ENCODE measurements at places on chromosomes 1 and 21.

GRCh38 chr1:20248971-20249612, 41.6 kb upstream of the VWA5B1 start:
- DNase-seq = no peak

DNA sequence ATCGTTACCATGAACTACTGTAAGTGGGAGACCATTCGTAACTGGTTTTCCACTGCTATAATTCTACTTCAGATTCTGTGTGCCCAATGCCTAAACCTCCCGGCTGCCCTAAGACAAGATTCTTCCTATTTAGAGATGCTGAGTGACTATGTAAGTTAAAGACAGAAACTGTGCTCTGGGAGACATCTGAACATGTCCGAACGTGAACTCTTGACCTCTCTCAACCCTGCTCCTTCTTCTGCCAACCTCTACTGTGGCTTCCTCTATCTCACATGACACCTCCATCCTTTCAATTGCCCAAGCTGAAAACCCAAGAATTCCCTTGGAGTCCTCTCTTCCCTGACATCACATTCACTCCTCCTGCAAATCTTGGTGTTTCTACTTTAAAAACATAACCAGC, 182.9 kb downstream of the AKT3 start:
- no peak for DNase-seq

DNA sequence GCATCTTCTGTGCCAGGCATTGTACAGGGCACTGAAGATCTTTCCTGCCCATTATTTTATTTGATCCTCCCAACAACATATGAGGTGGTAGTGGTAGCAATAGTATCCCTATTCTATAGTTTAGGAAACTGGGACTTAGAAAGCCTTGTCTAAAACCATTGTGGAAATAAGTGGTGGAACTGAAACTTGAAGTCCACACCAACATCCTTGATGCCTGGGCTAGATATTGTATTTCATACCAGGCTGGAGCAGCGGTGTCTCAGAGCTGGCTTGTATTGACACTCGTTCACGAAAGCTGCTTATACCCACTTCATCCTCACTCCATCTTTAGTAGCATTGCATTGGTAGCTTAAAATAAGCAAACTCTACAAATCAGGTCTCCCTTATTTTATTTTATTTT, 9.7 kb upstream of the CTSS start:
- DNase-seq = no peak

DNA sequence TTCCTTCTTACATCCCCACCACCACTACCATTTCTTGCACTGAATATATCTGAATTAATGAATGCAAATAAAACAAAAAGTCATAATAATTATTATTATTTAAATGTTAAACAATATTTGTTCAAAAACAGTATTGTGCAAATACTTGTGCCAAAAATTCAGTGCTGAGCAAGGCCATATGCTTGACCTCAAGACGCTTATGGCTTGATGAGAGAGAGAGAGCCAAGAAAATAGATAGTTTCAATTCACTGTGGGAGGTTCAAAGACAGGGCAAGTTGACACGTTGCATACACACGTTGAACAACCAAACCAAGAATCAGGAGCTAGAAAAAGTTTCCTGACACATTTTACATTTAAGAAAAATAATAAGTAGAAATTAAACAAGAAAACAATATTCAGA, 1421.7 kb downstream of the KCNT2 start:
- no peak for DNase-seq

DNA sequence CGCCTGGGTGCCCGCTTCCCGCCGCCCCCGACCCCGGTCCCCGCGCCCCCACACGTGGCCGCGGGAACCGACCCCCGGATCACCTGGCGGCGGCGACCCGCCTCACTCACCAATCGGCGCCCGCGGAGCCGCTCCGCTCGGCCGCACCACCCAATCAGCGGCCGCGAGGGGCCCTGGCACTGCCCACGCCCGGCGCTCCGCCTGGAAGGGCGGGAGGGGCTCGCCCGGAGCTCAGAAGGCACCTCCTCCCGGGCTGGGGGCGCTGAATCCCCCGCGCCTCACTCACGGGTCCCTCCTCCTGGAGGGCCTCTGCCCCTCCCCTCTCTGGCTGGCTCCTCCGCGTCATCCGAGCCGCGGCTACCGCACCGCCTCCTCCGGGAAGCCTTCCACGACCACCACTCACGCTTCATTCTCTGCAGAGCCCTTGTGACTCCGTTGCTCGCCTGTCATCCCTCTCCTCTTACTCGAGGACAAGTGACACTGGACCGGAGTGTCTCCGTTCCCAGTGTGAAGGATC, 374 bp downstream of the SH2D5 start:
- peak; percentile 86 for DNase-seq

GRCh38 chr21:36079010-36079649, 9.3 kb downstream of the CBR1 start:
- DNase-seq = no peak

Measured in WTC11 (cell line).